ENCODE measurements at places on chromosomes 1 and 21.

- DNase-seq = peak; percentile 96
Measured at GRCh38 chr1:94045465-94046056, 75.4 kb downstream of the ABCA4 start.

- no peak for DNase-seq
Measured at GRCh38 chr21:42741066-42741465, 87.6 kb downstream of the PDE9A start.

DNA sequence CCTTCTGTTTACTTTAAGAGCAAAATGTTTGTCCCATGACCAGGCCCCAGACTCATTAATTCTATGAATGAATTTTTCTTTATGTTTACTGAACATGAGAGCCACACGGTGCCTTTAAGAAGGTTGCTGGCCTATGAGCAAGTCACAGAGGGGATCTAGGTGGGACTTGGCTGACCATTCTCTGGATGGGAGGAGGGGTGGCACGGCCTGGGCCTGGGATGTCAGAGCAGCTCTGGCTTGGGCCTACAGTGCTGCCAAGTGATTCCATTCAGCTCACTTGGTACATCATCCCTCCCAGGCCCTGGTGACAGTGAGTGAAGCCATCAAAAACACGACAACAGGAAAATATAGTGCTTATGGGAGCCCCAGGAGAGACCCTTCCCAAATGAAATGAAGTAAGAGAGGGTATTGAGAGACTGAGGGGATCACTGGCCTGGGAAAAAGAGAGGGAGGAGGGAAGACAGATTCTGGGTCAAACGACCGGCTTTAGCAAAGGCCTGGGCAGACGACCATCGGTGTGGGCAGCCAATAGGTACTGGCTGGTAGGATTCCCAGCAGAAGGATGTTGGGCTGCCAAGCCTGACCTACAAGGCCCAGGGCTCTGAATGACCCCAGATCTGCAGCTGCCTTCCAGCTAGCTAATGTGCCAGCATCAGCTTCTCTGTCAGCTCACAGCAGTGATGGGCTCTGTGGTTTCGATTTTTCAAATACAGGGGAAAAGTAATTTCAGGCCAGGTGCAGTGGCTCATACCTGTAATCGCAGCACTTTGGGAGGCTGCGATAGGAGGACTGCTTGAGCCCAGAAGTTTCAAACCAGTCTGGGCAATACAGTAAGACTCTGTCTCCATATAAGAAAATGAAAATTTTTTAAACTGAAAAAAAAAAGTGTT lies 3.3 kb downstream of the TMEM53 start:
- DNase-seq = no peak

DNA sequence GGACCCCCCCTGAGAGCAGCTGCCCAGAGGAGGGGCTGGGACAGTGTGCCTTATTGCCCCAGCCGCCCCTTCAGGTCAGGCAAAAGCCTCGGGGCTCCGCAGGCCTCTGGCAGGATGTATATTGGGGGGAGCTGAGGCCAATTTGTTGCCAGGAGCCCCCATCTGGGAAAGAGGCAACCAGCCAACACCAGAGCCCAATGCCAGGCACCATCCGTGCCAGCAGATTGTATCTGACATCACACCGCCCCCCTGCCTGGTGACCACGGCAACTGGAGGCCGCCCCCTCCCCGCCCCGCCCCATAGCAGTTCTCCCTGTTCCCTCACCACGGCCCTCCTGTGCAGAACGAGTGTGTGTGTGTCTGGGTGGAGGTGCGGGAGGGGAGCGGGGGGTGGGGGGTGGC lies 3.6 kb upstream of the PLEKHG5 start:
- no peak for DNase-seq

DNA sequence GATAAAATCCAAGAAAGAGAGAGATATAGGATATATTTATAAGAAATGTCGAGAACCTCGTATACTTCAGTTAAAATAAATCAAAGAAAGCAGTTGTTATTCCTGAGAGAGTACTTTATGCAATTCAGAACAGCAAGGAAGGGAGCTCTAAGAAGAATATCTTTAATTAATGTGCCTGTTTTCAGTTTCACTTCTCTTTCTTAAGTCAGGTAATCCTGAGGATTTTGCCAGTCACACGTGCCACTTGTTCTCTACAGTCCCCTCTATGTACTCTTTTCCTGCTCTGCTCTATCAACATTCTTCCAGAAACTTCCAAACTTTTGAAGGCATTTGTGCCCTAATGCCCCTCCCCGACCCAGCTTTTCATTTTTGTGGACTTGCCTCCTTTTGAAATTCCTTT lies 211.9 kb downstream of the AKT3 start:
- DNase-seq = no peak

DNA sequence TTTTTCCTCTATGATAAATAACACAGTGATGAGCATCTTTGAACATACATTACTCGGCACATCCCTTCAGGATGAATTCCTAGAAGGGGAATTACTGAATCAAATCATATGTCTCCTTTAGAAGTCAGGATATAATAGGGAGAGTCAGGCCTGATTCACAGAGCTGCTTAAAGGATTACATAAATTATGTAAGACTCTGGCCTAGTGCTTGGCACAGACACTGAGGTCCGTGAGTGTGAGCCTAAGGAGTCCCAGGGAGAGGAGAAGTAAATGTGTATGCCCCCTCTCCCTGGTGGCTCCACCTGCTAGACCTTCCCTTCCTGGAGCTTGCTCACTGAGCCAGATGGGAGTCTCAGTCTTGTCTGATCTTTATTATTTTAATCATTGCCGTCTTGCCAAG lies 8.6 kb upstream of the FOXE3 start:
- no peak for DNase-seq

DNA sequence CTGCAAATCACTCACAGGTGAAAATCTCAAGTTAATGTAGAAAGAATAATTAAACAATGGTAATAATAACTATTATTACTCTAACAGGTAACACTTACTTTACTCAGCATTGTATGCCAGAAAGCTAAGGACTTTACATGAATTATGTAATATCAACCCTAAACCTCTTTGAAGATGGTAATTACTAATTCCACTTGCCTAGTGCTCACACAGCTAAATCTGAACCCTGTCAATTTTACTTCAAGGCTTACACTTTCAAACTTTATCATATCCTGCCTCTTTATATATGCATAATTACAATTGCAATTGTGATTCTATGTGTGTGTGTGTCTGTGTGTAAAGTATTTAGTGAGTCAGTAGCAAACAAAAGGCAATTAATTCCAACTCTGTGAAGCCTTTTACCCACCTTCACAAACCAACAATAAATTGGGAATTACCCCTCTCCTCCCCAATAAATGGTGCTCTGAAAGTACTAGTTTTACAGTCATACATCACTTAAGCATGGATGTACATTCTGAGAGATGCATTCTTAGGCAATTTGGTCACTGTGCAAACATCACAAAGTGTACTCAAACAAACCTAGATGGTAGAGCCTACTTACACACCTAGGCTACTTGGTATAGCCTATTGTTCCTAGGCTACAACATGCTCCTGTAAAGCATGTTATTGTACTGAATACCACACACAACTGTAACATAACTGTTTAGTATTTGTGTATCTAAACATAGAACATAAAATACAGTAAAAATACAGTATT lies 5.9 kb downstream of the ZNF644 start:
- no peak for DNase-seq

- no peak for DNase-seq
Measured at GRCh38 chr1:204266504-204267034, 52.8 kb upstream of the GOLT1A start.
